ENCODE measurements at places on chromosomes 3 and 15.

- no peak for DNase-seq
These were observed 435.1 kb upstream of the CNTN3 start for GRCh38 chr3:75049533-75049932.

DNA sequence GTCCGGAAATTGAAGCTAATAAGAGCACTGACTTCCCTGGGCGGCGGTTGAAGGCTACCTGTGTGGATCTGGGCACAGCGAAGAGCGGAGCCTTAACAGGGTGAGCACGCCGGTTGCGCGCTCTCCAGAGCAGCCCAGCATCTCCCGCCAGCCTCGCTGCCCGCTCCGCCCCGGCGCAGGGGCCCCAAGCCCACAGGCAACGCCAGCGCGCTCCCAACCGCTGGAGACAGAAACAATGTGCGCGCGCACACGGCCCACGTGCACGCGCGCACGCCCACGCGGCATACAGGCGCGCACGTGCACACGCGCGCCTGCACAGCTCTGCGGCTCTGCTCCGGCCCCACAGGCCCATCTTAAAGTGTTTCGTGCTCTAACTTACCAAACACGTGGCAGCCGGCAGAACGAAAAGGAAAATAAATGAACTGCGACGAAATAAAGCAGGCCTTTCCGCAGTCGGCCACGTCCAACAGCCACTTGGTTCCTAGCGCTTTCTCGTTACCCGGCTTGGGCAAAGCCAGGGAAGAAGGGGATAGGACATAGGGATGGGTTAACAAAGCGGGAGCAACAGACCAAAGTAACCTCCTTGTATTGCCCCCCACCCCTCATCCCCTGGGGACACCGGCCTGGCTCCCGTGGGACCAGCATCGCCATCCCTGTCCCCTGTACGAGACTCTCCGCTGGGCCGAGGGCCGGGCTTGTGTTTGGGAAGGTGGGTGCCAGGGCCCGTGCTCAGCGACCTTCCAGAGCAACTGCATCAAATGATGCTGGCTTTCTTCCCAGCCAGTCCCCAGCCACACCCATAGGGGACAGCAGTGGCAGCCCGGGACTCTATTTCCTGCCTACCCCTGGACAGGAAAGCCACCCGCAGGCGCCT, 203.7 kb downstream of the ABHD5 start:
- DNase-seq = no peak

GRCh38 chr3:122714273-122714672, 33.6 kb downstream of the PARP14 start:
- DNase-seq = no peak

- no peak for DNase-seq
These were observed 20.3 kb downstream of the SPG21 start for GRCh38 chr15:64969401-64969800.

DNA sequence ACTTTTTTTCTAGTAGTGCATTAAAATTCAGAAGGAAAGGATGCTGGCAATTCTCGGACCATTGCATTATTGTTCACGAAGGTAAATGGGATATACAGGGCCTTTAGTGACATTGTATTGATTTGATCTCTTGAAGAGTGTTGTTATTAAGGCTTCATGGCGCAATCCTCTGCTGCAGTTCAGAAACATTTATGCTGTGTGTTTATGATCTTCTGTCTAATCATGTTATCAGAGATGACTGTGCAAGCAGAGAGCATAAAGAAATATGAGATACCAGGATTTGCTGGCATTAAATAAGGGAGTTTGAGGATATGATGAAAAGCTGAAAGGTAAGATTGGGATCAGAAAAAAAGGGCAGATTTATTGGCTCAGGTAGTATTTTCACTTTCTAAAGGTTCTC, 180.6 kb downstream of the EPHA6 start:
- no peak for DNase-seq

GRCh38 chr15:82662641-82663040, 15.5 kb upstream of the CPEB1 start:
- no peak for DNase-seq

DNA sequence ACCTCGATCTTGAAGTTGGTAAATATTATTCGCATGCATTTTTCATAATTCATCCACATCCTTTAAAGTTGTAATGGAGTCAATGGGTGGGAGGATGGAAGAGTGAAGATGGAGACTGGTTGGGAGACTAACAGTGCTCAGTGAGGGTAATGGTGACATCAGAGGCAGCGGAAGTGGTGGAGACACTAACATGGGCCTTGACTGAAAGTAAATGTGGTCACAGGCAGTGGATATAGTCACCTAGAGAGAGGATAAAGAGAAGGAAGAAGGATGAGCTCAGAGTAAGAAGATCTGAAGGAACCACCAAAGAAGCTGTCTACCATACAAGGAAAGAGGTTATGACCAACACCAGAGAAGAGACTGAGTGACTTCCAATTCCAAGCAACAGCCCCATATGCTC, 281.6 kb upstream of the STT3B start:
- DNase-seq = no peak

DNA sequence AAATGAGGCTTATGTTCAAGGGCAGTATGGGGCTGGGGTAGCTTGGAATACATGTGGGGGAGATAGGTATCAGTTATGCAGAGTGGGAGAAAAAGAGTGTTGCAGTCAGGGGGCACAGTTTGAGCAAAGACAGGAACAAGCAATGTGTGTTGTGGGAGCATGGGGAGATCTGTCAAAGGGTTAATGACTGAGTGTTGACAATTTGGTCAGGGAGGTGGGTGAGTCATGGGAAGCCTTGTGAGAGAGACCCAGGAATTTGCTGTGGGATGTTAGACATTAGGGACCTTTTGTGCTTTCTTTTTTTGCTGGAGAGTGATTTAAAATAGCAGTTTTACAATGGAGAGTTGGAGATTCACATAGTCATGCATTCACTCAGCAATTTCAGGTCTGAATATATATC, 221.6 kb upstream of the NR2E3 start:
- no peak for DNase-seq

DNA sequence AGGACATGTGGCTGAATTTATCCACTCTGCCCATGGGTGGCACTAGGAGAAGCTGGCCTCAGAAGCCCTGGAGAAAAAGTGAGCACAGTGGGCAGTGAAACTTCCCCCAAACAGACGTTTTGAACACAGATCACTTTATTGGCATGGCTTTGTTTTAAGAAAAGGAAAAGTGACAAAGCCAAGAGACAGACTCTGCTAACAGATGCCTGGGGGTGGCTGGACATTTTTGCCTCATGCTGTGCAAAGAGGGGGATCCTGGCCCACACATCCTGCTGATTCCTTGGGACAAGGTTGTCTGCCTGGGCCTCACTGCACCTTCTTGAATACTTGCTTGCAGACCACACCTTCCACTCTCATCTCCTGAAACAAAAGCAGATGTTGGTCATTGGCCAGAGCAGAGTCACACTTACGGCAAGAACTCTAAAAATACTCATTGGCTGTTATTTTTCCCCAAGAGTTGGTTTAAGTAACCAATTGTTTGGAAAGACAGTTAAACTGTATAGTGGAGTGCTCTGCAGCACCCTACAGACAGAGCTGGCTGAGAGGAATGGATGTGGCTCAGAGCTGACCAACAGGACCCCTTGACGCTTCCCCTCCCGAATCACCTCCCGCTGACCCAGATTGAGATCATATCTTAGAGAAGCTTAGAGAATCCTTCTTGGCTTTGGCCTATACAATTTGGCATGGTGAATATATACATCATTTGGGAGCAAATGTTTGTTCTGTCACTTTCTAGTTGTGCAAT, 22.0 kb downstream of the RBP1 start:
- no peak for DNase-seq

DNA sequence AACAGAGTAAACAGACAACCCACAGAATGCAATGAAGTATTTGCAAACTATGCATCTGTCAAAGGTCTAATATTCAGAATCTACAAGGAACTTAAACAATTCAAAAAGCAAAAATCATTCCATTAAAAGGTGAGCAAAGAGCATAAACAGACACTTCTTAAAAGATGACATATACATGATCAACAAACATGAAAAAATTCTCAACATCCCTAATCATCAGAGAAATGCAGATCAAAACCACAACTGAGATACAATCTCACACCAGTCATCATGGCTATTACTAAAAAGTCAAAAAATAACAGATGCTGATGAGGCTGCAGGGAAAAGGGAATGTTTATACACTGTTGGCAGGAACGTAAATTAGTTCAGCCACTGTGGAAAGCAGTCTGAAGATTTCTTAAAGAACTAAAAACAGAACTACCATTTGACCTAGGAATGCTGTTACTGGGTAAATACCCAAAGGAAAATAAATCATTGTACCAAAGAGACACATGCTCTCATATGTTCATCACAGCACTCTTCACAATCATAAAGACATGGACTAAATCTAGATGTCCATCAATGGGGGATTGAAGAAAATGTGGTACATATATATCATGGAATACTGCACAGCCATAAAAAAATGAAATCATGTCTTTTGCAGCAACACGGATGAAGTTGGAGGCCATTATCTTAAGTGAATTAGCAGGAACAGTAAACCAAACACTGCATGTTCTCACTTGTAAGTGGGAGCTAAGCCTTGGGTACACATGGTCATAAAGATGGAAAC, 393.3 kb upstream of the CBLB start:
- DNase-seq = no peak

DNA sequence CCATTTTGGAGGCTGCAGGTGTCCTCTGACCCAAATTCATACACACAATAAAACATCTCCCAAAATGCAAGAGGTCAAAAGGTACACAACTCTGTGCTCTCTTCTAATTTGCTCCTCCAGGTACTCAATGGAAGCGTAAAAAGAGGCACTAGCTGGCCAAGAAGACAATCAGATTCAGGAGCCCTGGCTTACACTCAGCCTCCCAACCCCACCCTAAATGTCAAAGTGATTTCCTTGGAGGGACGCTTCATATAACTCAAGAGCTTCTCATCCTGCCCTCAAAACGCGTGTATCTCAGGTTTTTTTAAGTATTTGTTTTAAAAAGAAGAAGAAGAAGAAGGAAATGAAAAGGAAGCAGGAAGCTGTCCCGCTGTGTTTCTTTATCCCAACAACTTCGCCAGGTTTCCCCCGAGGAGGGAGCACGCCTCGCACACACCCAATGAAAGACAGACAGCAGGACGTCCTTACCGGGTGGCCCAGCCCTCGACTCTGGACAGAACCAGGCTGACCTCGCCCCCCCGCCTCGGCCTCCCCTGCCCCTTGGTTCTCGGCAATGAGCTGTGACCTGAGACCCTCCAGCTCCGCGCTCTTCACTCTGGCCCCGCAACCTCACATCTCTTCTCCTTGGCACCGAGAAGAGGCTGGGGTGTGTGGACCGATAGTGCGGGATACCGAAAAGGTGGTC, 620.7 kb upstream of the ZNF385D start:
- DNase-seq = no peak

GRCh38 chr15:42045211-42045615, 24.4 kb upstream of the PLA2G4E start:
- no peak for DNase-seq

DNA sequence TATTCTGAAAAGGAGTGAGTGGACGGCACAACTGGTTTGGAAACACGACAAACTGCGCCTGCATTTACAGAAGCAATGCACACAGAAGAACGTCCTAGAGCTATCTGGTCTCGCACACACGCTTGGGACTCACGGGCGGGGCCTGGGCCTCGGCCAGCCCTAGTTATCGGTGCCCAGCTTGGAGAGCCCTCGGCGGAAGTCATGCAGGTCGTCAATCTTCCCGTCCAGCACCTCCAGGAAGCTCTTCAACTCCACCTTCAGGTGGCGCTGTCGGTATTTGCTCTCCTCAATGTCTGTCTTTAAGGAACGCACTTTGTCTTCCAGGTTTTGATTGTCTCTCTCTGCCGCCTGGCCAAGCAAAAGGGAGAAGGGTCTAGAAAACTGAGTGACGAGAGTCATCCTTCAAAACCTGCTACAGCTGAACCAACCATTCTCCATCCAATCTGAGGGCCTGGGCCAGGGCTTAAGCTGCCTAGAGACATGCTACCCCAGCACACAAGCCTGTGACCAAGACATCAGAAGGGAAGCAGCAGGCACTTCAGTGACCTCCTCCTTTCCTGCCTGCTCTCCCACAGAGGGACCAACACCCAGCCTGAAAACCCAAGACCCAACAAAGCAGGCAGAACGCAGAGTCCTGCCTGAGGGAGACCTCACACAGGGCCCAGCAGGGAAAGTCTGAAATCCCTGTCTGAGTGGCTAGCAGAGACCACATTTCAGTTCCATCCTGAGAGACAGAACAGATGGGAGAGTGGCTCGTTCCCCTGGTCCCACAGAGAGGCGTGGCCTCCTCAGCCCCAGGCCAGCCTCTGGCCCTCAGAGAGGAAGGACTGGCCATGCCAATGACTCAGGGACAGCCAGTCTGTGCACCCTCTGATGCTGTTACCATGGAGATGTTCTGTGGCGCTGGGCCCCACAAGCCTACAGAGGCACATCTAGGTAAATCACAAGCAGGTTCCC, 40.4 kb downstream of the WHAMM start:
- no peak for DNase-seq

- DNase-seq = no peak
These were observed 51.4 kb upstream of the CHMP2B start for GRCh38 chr3:87175732-87176131.

DNA sequence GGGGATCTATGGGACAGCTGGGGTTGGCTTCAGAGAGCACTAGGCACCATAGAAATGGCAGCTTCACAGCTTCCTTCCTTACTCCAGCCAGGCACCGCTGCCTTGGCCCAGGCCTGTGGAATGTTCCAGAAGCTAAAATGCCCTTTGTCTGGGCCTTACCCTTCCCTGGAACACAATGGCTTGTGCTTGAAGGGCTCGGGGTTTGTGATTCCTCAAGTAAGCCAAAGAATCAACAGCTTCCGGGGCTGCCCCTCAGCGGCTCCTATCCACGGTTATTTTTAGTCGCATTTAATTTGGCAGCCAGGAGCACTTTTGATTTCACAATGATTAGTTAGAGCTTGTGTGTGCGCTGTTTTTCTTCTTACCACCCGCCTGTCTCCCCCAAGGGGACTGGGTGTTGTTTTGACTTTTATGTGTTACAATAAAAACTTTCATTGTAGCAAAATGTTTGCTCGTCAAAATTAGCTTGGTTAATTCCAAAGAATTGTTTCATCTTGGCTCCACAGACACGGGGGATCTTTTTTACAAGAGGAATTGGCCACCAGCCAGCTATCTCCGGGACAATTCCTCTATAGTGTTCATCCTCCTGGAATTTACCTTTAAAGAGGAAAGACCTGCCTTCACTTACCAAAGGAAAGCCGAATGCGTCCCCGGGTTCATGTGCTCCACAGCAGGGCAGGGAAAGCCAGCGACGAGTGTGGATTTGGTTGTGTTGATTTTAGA, 73.8 kb downstream of the TLE3 start:
- no peak for DNase-seq

DNA sequence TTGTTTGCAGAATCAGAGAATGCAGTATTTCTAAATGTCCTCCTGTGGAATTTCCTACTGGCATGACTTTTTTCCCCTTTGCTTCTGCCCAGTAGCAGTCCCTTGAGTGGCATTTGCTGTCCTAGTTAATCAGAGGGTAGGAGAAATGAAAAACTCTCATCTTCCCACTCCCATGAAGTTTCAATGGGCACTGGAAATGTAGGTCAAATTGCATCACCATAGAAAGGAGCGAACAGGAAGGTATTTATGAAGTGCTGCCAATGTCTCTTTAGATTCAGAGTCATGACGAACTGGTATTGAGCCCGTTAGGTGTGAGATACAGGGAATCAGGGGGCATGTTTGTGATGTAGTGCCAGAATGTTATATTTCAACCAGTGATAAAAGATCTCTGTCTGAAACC, 23.2 kb downstream of the ATXN7 start:
- no peak for DNase-seq

- DNase-seq = no peak
These were observed 5.7 kb downstream of the GRM2 start for GRCh38 chr3:51712511-51712931.

- no peak for DNase-seq
These were observed 513.4 kb downstream of the FHIT start for GRCh38 chr3:60737633-60738399.

GRCh38 chr15:76512971-76513370, 176.4 kb downstream of the ISL2 start:
- no peak for DNase-seq

- DNase-seq = no peak
These were observed 17.4 kb downstream of the CCDC12 start for GRCh38 chr3:46959161-46959511.

Measured in GOT3 (cell line).